T-helper 1 cell (primary cell): ENCODE measurements at places on chromosomes 12 and 14.

DNA sequence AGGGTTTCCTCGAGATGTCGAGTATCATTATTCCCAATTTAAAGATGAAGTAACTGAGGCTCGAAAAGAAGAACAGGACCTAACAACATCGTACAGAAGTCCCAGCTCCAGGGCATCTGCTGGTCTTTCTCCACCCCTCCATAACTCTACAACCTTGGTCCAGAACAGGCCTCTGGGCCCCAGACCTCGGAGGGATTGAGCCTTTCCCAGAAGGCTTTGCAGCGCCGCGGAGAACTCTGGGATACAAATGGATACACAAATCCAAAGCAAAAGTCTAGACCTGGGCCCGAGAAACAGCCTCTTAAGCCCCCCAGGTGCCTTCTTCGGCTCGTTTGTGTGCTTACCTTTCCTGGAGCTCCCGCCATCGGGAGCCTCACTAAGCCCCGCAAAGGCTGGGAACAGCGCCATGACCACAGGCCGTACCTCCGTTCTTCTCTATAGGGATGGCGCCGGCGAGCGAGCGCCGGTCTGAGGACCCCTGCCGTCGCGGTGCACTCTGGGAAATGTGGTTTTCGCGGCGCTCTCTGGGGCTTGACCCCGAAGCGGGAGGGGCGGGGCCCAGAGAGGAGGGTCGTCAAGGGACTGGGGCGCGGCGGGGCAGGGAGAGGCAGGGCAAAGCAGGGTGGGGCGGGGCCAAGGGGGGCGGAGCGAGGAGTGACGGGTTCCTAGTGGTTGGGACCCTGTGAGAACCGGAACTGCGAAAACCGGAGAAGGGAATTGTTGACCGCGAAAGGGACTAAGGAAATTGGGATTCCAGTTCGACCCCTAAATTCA is at the start of gene NRDE2:
Gene NRDE2, minus strand, starts transcription at position 445 of the 774 bp plus-strand sequence. Its CDS starts 37 bp downstream, at position 408.
- peak; percentile 86 for DNase-seq

GRCh38 chr14:84987042-84987441 is 542.9 kb upstream of the FLRT2 start:
- no peak for DNase-seq

GRCh38 chr14:33465846-33466700 is 484.8 kb downstream of the EGLN3 start:
- no peak for DNase-seq

GRCh38 chr14:54086767-54087166 is 130.1 kb upstream of the BMP4 start:
- DNase-seq: no peak

- no peak for DNase-seq
Measured at GRCh38 chr12:122467983-122468382, 32.7 kb downstream of the ZCCHC8 start.

GRCh38 chr14:84485036-84485435 is 1044.9 kb upstream of the FLRT2 start:
- no peak for DNase-seq
